ENCODE measurements at places on chromosomes 2 and 18.

DNA sequence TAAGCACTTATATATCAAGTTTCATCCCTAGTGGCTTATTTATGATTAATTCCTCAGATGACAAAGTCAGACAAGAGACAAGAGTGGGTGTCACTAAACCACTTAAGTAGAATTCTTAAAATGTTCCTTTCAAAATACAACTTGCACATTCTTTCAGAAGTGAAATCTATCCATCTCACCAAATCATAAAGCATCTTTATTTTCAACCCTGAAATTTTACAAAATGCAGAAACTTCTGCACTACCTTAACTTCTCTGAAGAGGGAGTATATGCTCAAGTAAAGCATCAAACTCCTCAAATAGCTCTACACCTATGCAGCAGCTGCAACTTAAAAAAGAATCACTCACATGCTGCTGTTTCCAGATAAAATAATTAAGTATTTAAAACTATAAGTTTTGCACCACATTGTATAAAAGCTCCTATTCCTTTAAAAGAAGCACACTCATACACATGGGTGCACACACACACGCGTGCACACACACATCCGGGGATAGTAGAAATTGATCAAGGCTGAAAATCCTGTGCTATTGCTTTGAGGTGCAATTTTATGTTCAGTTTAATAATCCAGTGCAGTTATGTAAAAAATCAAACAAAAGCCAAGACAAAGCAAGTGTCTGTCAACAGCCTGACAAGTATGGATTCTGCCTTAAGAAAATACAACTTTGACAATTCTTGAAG lies 244.5 kb downstream of the TCF4 start:
- DNase-seq: no peak

GRCh38 chr18:49853436-49853835 lies 40.1 kb upstream of the ACAA2 start:
- no peak for DNase-seq

GRCh38 chr2:113190871-113191270 lies 17.1 kb downstream of the PSD4 start:
- no peak for DNase-seq

- no peak for DNase-seq
These were observed 28.9 kb downstream of the PRKRA start for GRCh38 chr2:178422097-178422496.

DNA sequence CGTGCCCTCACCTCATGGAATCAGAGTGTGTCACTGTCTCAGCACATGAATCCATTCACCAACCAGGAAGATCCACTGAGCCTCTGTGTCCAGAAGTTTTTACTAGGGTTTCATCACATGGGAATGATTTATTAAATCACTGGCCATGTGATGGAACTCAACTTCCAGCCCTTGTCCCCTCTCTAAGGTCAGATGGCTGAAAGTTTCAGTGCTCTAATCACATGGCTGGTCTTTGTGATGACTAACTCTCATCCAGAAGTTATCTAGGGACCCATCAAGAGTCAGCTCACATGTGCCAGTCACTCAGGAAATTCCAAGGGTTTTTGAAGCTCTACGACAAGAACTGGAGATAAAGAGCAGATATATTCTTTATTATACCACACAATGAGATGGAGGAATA lies 140.5 kb upstream of the GYPC start:
- DNase-seq: no peak

GRCh38 chr18:6543330-6543908 lies 128.7 kb upstream of the L3MBTL4 start:
- no peak for DNase-seq

GRCh38 chr2:30209227-30209626 lies 22.1 kb upstream of the LBH start:
- DNase-seq: no peak

DNA sequence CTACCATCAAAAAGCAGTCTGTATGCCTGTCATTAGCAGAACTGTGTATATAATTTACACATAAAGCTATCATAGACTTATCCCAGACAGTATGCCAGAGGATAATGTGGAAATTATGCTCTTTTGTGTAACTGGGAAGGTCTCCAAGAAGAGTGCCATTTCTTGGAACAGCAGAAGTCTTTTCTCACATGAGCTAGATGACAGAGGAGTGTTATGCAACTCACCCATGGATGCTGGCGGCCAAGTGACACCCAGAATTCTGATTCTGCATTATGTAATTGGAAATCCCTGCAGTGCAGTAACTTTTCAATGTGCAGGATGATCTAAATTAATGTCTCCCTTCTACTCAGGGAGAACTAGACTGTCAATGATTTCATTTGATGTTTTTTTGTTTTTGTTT lies 160.0 kb downstream of the UBE2E3 start:
- DNase-seq: no peak

- DNase-seq: no peak
These were observed 49.8 kb downstream of the GLS start for GRCh38 chr2:190930411-190930810.

- no peak for DNase-seq
These were observed 362.2 kb upstream of the NXPH2 start for GRCh38 chr2:139142252-139142880.

GRCh38 chr2:203685081-203685621 lies 21.3 kb upstream of the CD28 start:
- DNase-seq: no peak

GRCh38 chr2:197813093-197813787 lies 8.8 kb downstream of the PLCL1 start:
- DNase-seq: no peak

Measured in stimulated activated CD8-positive, alpha-beta memory T cell treated with anti-CD3 and anti-CD28 coated beads, Interleukin-12 subunit alpha, Interleukin-12 subunit beta, amount 100 ng/mL, for 1 hour (primary cell).